ENCODE measurements at places on chromosomes 7 and 10.

DNA sequence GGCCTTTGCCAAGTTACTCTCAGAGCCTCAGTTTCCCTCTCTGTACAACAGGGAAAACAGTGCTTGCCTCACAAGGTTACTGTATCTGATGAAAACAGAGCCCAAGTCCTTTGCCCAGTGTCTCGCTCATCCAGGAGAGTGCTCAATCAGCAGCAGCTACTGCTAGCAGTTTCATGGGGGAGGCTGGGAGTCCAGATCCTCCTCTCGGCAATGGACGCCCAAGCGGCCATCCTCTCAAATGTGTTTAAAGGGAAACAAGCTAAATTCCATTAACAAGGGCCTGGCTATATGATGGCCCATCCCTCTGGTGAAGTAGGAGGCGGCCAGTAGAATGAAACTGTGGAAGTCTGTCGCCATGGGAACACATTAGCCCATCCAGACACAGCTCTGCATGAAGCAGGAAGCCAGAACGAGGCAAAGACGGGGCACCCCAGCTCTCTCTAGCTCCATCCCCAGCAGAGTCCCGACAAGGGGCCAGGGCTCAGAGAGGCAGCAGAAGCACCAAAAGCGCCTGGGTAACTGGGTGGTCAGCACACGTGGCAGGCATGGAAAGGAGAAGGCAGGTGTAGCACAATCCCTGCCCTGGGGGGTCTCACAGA is 35.2 kb downstream of the FAM53B start:
- DNase-seq = no peak

DNA sequence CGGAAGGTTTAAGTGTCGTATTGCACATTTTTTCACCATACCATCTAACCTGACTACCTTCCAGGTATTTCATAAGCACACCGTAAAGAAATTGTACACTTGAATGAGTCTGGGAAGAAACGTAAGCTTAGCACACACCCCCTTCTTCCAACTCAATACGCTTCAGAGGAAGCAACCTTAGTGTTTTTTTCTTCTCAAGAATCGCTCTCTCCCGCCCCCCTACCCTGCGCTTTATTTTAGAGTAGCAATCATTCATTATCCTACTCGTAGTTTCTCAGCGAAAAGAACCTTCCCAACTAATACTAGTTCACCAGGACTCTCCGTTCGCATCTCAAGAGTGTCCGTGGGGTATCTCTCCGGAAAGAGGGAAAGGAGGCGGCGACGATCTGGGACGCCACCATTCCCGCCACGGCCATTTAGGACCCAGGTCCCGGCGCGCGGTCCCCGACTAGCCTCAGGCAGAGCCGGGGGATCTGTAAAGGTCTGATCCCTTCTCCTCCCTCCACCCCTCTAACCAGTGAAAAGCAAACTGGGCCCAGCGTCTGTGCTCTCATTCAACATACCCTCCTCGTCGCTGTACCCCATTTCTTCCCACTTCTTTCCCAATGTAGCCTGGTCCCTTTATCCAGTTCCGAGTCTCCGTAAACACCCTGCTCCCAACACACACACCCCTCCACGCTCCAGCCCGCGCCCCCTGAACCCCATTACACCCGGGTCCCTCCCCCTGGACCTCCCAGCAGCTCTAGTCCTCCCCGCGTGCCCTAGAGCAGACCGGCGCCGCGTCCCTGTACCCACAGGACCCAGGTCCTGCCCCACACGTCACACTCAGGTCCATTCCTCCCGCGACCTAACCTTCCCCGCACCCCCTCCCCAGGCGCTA is 16.0 kb downstream of the MYOZ1 start:
- DNase-seq = no peak

- DNase-seq = no peak
Observed at GRCh38 chr7:7290429-7291122, 108.2 kb downstream of the C1GALT1 start.

- no peak for DNase-seq
Observed at GRCh38 chr10:86872757-86873156, 84.7 kb downstream of the MMRN2 start.

GRCh38 chr7:111146136-111146535 is 55.2 kb downstream of the LRRN3 start:
- DNase-seq = no peak

DNA sequence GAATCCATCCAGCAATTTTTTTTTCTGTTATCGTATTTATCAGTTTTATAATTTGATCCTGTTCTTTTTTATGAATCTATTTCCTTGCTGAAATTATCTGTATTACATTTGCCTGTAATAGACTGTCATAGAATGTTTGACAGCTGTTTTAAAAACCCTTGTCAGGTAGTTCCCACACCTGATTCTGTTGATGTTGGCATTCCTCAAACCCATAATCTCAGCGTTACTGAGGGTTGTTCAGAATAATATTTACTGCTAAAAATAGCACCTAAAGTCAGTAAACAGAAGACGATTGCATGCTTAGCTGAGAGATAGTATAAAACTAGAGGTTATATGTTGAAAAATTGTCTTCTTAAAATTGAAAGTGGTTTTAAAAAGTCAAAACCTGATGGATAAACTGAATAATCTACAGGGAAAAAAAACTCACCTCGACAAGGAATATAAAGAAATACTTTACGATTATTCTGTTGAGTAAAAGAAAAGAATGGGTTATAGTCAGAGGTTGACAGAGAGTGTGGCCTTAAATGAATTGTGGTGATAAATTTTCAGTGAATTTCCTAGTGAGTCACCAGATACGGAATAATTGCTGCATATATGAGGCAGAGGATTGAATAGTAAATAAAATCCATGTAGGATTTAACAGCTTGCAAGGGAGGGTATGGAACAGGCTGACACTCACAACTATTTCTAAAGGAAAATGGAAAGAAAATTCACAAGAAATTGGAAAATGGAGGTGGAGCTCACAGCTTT is 824.1 kb upstream of the IGFBP3 start:
- DNase-seq = no peak

- no peak for DNase-seq
Observed at GRCh38 chr7:155449008-155449868, 8.7 kb upstream of the EN2 start.

Measured in stimulated activated CD4-positive, alpha-beta T cell treated with anti-CD3 and anti-CD28 coated beads, Interleukin-4, amount 100 ng/mL, for 48 hours (primary cell).